ENCODE measurements at places on chromosomes 1 and 21.

DNA sequence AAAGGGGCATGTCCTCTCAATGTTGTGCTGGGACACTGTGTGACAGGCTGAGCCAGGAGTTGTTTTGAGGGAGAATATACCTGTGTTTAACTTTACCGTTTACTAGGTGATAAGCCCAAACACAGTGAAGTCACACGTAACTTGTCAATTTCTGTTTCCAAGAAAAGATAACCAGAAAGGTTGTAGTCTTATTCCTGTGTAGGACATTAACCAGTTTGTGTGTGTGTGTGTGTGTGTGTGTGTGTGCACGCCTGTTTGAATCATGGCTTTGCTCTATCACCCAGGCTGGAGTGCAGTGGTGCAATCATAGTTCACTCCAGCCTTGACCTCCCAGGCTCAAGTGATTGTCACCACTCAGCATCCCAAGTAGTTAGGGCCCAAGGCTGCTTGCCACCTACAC is 83.6 kb downstream of the MRPS6 start:
- DNase-seq: no peak

DNA sequence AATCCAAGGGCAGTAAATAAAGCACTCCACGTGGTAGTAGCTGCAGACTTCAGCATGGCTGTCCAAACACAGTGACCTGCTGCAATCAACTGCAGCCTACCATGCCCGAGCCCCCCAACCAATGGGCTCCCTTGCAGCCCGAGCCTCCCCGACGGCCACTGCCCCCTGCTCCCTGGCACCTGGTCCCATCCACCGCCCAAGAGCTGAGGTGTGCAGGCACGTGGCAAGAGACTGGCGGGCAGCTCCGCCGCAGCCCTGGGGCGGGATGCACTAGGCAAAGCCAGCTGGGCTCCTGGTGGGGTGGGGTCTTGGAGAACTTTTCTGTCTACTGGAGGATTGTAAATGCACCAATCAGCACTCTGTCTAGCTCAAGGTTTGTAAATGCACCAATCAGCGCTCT is 57.6 kb upstream of the RGS2 start:
- DNase-seq: no peak

- DNase-seq: no peak
These were observed 7.5 kb downstream of the RNF220 start for GRCh38 chr1:44412601-44413000.

DNA sequence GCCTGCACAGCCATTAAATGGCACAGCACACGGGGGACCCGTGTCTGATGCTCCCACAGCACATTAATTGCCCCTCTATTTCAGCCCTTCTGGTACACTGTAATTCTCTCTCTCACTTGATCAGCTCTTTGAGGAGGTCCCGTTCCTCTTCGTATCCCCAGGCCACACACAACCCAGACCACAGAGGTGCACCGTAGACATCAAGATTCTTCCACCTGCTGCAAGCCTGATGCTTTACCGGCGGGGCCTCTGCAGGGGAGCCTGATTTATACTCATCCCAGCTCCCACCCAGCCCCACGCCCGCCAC is 759 bp downstream of the SMYD3 start:
- no peak for DNase-seq

GRCh38 chr1:40039245-40039756 is 1.2 kb upstream of the CAP1 start:
- no peak for DNase-seq

DNA sequence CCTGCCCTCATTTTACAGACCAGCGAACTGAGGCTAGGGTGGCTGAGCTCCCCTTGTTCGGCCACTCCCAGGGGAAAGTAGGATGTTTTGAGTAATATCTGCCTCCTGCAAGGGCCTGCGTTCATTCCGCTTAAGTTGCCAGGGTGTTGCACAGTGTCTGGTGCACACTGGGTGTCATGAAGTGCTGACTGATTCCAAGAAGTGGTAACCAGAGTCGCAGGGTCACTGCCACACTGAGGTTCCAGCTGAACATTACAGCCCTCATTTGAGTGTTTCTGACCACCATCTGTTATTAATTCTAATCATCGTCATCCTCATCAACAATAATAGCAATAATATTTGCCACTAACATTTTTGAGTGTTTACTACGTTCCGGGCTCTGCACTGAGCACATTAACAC is 250.6 kb downstream of the KAZN start:
- no peak for DNase-seq

GRCh38 chr1:158961178-158961577 is 29.8 kb downstream of the PYHIN1 start:
- DNase-seq: no peak

GRCh38 chr1:34405266-34405959 is 228.7 kb downstream of the C1orf94 start:
- no peak for DNase-seq

DNA sequence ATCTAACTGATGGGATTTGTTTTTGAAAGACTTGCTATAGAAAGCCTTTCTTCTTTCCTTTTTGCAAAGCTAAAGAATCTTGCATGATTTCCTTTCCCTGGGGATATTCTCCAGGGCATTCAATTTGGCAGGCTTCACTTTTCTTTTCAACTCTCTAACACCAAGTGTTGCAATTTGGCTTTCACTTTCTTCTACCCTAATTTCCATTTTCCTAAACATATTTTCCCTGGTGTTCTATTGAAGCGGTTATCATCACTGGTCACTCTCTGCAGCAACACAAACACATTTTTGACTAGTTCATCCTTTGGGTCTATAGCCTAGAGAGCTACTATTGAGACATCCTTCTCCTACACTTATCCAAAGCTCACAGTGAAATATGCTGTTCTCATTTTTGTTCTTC is 424.5 kb downstream of the NEGR1 start:
- DNase-seq: no peak
